ENCODE measurements at places on chromosomes 7 and 10.

DNA sequence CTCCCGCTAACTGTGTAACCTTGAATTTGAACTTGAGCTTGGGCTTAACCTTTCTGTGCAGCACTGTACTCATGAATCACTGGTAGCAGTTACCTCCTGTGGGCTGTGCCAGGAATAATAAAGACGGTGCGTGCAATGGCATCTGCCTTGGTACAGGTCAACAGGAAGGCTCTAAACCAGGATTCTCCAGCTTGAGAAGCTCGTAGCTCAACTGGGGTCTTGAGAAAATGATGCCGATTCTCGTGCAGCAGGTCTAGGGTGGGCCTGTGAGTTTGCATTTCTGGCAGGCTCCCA is 112.5 kb upstream of the ANLN start:
- no peak for DNase-seq

DNA sequence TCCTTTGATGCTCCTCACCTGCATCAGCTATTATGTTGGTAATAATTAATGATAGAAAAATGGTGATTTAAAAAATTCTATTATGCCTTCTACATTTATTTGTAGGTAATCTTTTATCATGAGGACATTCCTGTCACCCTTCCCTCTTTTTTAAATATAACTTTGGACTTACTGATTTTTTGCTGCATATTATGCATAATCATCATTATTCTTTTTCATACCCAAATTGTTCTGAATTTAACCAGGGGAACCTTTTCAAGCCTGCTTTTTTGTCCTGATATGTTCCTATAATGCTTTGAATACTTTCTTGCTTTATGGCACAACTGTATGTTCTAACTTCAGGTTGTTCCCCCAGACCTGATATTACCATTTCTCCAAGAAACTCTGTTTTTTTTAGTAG is 48.5 kb downstream of the TAX1BP1 start:
- no peak for DNase-seq

- no peak for DNase-seq
These were observed 102.5 kb downstream of the FGFR2 start for GRCh38 chr10:121495719-121496118.

GRCh38 chr10:17028798-17029197 is 100.8 kb downstream of the CUBN start:
- DNase-seq: no peak

Measured in mucosa of descending colon (tissue), 3 donors.